ENCODE measurements at places on chromosomes 6 and 20. TPM values are rescaled to one million over a fixed set of nuclear protein-coding genes. Genes with fewer than 3 reads are reported as not detected.

- no peaks in the 10 kb centered on the region for H3K27me3 ChIP-seq
- no peak overlapping the region for H3K27ac ChIP-seq
- no peaks in the 10 kb centered on the region for H3K4me1 ChIP-seq
- H3K36me3 ChIP-seq, result no peaks in the 10 kb centered on the region
- no peak for DNase-seq
Measured at GRCh38 chr6:89506716-89507617, 74.0 kb downstream of the ANKRD6 start.

- peak; percentile 51 for DNase-seq
- H3K27ac ChIP-seq, result no peak within 1 kb of the TSS
- H3K27me3 ChIP-seq, result peaks cover 60% of the 10 kb centered on the region
- H3K4me3 ChIP-seq, result peak within 1 kb of the TSS; percentile 46
Measured at GRCh38 chr6:46491201-46491627, at the start of gene RCAN2. TSS of gene RCAN2 (minus strand) at chr6:46491449.

DNA sequence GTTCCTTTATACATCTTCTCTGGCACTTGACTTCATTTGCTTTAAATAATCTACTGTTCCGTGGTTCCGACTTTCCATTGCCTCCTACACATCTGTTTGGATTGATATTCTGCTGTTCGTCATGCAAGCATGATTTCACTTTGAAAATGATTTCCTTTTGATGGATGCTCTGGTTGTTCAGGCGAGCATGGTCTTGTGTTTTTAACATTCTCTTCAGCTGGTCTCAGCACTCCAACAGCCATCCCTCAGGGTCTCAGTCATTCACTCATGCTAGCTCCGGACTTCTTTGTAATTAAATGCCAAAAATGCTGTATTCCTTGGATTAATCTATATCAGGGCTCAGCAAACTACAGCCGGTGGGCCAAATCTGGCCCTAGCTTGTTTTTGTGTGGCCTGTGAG lies 27.2 kb upstream of the SPACA1 start:
- H3K27me3 ChIP-seq, result peaks cover 4% of the 10 kb centered on the region
- no peaks in the 10 kb centered on the region for H3K4me1 ChIP-seq
- H3K27ac ChIP-seq, result no peak overlapping the region
- H3K36me3 ChIP-seq, result no peaks in the 10 kb centered on the region
- H3K4me3 ChIP-seq, result no peak overlapping the region

- no peak overlapping the region for H3K4me3 ChIP-seq
- no peaks in the 10 kb centered on the region for H3K4me1 ChIP-seq
- no peak overlapping the region for H3K27ac ChIP-seq
- no peaks in the 10 kb centered on the region for H3K27me3 ChIP-seq
- DNase-seq, result no peak
Measured at GRCh38 chr6:86010915-86011786, 368.5 kb upstream of the SYNCRIP start.

GRCh38 chr6:134683783-134684422 lies 266.0 kb downstream of the ALDH8A1 start:
- H3K27ac ChIP-seq, result no peak overlapping the region
- no peak overlapping the region for H3K4me3 ChIP-seq
- peaks cover 2% of the 10 kb centered on the region for H3K4me1 ChIP-seq

- no peak overlapping the region for H3K27ac ChIP-seq
- H3K27me3 ChIP-seq, result no peaks in the 10 kb centered on the region
- no peak overlapping the region for H3K4me3 ChIP-seq
- H3K36me3 ChIP-seq, result peaks cover 4% of the 10 kb centered on the region
- peaks cover 27% of the 10 kb centered on the region for H3K4me1 ChIP-seq
Measured at GRCh38 chr6:318243-318890, 26.1 kb downstream of the DUSP22 start.

DNA sequence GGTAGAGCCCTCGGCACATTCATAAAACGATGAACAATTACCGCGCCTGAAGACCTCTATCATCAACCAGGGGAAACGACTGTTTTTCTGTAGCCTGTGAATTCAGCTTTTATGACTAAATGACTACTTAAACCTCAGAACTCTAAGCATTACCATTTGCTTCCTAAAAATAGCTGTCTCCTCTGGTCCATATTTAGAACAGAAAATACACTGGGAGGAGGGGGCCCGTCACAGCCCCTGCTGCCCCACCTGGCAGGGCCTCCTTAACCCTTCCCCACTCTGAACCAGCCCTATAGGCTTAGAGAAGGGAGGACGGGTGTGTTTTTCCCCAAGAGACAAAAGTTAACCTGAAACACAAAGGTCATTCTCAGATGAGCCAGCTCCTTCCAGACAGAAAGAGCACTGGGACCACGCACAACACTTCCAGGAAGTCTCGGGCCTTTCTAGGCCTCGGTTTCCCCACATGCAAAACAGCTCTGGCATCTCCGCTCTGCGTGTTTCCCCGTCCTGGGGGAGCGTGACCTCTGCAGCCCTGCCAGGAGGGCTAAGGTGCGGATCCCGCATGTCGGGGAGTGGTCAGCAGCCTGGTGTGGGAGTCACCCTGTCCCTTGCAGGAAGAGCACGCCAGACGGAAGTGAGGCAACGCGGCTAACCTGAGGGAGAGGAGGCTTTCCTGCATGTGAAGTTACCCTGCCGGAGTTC lies 193.9 kb downstream of the DLL1 start:
- no peaks in the 10 kb centered on the region for H3K27me3 ChIP-seq
- no peak for DNase-seq
- no peaks in the 10 kb centered on the region for H3K36me3 ChIP-seq
- no peak overlapping the region for H3K27ac ChIP-seq
- no peak overlapping the region for H3K4me3 ChIP-seq
- no peaks in the 10 kb centered on the region for H3K4me1 ChIP-seq

DNA sequence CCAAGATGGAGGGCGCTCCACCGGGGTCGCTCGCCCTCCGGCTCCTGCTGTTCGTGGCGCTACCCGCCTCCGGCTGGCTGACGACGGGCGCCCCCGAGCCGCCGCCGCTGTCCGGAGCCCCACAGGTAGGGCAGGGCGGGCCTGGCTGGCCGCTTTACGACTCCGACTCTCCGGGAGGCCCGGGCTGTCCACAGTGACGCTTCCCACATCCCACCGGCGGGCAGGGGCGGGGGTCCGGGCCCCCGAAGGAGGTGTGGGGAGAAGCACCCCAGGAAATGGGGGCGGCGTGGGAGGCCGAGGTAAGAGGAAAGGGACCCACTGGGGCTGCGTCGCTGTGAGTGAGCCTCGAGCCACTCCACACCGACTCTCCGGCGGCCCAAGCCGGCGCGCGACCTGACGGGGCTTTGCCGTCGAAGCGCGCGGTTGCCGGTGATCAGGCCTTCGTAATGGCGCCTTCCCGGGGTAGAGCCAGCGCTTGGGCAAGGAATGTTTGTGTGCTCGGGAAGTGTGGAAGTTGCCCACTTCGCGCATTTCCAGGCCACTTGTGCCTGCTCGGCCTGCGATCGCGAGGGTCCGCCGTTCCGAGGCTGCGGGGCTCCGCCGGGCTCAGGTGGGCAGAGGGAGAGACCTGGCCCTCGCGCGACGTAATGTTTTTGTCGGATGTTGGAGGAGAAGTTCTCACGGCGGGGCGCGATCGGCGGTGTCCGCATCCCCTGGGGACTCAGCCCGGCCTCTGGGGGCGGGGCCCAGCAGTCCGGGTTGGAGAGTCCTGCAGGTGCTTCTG lies 427 bp downstream of the GINM1 start:
- H3K27ac ChIP-seq, result peak overlapping the region; percentile 86
- peaks cover 33% of the 10 kb centered on the region for H3K4me1 ChIP-seq
- peak; percentile 70 for DNase-seq
- H3K27me3 ChIP-seq, result no peaks in the 10 kb centered on the region
- no peaks in the 10 kb centered on the region for H3K36me3 ChIP-seq
- peak overlapping the region; percentile 93 for H3K4me3 ChIP-seq

DNA sequence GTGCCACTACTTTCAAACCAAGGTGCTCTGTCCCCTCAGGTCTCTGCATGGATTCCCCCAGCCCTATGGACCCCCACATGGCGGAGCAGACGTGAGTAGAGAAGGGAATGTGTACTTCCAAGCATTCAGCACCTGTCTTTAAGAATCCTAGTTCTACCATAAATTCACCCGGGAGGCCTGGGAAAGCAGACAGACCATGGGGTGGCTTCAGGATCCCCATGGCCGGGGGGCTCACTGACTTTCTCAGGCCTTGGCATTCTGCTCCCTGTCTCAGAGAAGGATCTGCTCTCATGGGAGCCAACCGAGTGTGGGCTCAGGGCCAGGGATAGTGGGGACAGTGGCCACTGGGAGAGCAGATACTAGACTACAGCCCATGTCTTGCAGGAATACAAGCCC lies 2.3 kb downstream of the CDC25B start:
- peaks cover 56% of the 10 kb centered on the region for H3K4me1 ChIP-seq
- DNase-seq, result no peak
- peak overlapping the region; percentile 99 for H3K4me3 ChIP-seq
- H3K36me3 ChIP-seq, result peaks cover 59% of the 10 kb centered on the region
- H3K27ac ChIP-seq, result peak overlapping the region; percentile 93

DNA sequence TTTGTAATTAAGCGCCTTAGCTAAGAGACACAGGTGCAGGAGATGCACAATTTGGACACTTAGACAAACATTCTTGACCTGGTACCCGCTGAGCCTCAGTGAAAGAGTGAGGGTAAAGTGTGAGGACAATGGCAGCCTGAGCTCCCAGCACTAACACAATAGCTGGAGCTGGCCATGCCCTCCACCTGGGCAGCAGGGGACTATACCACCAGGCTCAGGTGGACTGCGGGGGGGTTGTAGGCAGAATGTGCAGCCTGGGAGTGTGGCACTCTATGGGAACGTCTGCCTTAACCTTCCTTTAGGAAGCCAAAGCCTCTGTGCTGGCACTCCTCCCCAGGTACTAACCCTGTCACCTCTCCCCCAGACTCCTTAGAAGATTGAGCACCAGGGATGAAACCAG lies 23.6 kb downstream of the PRKN start:
- no peaks in the 10 kb centered on the region for H3K36me3 ChIP-seq
- H3K27ac ChIP-seq, result no peak overlapping the region
- DNase-seq, result no peak

- peaks cover 18% of the 10 kb centered on the region for H3K27me3 ChIP-seq
- H3K4me3 ChIP-seq, result peak overlapping the region; percentile 47
- peak overlapping the region; percentile 59 for H3K27ac ChIP-seq
- no peaks in the 10 kb centered on the region for H3K36me3 ChIP-seq
- peak; percentile 15 for DNase-seq
Measured at GRCh38 chr6:38714239-38715015, 684 bp upstream of the DNAH8 start.

DNA sequence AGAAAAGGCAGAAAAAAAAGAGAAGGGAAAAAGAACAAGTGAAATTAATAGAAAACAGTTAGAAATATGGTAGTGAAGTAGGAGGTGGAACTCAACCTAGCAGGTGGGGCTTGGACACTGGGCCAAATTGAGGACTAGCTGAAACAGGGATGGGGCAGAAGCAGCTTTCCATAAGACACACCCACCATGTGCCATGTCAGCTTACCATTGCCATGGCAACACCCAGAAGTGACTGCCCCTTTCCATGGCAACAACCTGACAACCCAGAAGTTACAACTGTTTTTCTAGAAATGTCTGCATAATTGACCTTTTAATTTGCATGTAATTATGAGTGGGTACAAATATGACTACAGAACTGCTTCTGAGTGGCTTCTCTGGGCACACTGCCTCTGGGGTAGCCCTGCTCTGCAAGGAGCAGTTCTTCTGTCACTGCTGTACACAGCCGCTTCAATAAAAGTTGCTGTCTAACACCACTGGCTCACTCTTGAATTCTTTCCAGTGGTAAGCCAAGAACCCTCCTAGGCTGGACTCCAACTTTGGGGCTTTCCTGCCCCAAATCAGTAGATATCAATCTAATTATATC lies 35.9 kb upstream of the SLC24A3 start:
- no peaks in the 10 kb centered on the region for H3K4me1 ChIP-seq
- H3K36me3 ChIP-seq, result no peaks in the 10 kb centered on the region
- H3K4me3 ChIP-seq, result no peak overlapping the region
- H3K27me3 ChIP-seq, result peaks cover 12% of the 10 kb centered on the region
- H3K27ac ChIP-seq, result no peak overlapping the region
- DNase-seq, result no peak

- H3K27ac ChIP-seq, result no peak overlapping the region
- no peaks in the 10 kb centered on the region for H3K27me3 ChIP-seq
- no peaks in the 10 kb centered on the region for H3K4me1 ChIP-seq
- no peaks in the 10 kb centered on the region for H3K36me3 ChIP-seq
Measured at GRCh38 chr20:60632391-60633262, 619.4 kb upstream of the CDH4 start.

DNA sequence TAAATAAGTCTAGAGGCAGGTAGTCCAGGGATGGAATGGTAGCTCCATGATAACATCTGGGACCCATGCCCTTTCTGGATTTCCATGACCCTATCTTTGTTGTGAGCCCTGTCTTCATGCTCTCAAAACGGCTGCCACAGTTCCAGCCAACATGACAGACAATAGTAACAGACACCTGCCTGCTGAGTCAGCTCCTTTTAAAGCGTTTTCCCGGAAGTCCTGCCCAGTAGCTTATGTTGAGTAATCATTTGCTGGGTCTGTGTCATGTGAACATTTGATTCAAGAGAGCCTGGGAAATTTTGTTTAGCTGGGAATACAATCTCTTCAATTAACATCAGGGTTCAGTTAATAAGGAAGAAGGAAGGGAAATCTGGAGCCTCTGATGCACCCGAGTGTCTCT lies 262.2 kb upstream of the SULF2 start:
- H3K27ac ChIP-seq, result no peak overlapping the region
- no peak for DNase-seq
- H3K36me3 ChIP-seq, result no peaks in the 10 kb centered on the region
- peaks cover 3% of the 10 kb centered on the region for H3K27me3 ChIP-seq

DNA sequence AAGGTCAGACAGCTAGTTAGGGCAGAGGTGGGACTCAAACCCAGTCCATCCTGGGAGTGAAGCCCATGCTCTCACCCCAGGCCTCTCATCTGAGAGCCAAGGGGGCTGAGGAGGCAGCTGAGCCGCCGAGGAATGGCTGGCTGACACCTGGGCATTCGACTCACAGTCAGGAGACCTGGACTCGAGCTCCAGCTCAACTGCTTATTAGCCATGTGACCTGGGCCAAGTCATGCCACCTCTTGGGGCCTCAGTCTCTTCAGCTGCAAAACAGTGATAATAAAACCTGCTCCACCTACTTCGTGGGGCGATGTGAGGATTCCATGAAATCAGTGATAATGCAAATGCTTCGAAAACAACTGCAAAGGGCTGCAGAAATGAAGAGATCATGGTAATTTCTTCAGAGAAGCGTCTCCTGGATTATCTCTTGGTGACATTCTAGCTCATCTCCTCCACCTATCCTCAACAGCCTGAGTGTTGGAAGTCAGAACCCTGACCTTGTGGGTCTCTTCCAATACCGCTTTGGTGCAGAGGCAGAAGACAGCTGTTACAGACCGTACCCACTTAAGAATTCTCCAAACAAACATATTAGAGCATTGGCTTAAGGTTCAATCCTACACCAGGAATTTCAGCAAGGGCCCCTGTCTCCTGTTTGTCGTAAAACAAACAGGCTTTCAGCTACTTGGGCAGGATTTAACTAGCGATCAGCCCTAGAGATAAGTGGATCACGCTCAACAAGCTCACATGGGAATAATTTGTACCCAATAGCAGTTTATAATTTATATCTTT lies 60.0 kb upstream of the PIM1 start:
- no peak overlapping the region for H3K27ac ChIP-seq
- no peak for DNase-seq
- H3K36me3 ChIP-seq, result no peaks in the 10 kb centered on the region

C20orf202 gene
- total RNA-seq, result not detected

CYP39A1 gene
- not detected for total RNA-seq

ARMH2 gene
- 0.40 TPM for total RNA-seq

ZNF831 gene
- total RNA-seq, result 11.9 TPM

UBE2C gene
- 149 TPM for total RNA-seq

TBXT gene
- total RNA-seq, result not detected

SLA2 gene
- 53.5 TPM for total RNA-seq

All from activated CD8-positive, alpha-beta T cell treated with anti-CD3 and anti-CD28 coated beads for 36 hours (primary cell).